NCI-H1930 (cell line): ENCODE measurements at places on chromosomes 5 and 9.

DNA sequence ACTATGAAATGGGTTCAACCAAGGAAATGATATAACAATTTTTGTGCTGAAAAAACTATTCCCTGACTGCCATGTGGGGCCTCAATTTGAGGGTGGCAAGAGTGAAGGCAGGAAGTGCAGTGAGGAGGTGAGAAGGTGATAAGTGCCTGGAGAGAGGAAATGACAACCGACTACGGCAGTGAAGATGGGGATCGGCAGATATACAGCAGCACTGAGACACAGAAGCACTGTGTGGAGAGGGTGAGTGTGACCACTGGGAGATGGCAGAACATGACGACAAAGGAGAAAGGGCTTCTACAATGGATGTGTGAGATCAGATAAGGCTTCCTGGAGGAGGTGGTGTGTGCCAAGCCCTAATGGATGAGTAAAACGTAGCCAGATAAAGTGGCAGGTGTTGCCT is 271.8 kb downstream of the TRIM32 start:
- no peak for DNase-seq

GRCh38 chr9:90966480-90967144 is 165.0 kb downstream of the SYK start:
- no peak for DNase-seq

GRCh38 chr9:109305801-109306200 is 15.1 kb downstream of the EPB41L4B start:
- DNase-seq: no peak

GRCh38 chr5:116566251-116566650 is 8.4 kb downstream of the SEMA6A start:
- DNase-seq: no peak

DNA sequence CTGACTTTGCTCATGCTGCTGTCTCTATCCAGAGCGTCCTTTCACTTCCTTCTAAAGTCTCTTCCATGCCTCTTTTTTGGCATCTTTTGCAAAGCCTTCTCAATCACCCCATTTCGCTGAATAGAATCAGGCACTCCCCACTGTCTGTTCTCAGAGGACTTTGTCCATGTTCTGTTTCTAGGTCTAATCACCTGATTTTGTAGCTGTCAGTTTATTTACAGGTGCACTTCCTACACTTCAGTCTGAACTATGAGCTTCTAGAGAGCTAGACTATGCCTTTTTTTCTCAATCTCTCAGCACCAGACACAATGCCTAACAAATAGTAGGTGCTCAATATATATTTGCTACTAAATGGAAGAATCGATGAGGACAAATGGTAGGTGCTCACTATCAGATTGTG is 29.9 kb downstream of the TLR4 start:
- DNase-seq: no peak

DNA sequence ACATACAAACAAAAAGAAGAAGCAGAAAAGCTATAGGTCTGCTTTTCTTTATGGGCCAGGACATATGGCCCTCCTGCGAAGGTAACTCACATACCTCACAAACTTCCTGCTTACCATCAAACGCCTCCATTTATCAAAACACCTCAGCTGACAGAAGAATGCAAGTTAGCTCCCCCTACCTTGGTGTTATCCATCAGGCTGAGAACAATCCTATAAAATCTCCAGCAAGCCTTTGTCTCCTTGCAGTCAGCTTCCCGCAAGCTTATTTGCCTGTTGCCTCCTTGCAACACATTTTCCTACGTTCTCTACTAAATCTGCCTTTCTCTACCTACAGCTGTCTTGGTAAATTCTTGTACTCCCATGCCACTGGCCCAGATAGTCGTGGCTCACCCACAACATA is 22.7 kb upstream of the PCA3 start:
- no peak for DNase-seq

DNA sequence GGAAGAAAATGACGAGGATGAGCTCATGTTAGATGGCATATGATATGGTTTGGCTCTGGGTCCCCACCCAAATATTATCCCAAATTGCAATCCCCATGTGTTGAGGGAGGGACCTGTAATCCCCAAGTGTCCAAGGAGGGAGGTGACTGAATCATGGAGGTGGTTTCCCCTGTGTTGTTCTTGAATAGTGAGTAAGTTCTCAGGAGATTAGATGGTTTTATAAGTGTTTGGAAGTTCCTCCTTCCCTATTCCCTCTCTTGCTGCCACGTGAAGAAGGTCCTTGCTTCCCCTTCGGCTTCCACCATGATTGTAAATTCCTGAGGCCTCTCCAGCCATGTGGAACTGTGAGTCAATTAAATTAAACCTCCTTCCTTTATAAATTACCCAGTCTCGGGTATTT is 10.1 kb downstream of the EDIL3 start:
- no peak for DNase-seq

DNA sequence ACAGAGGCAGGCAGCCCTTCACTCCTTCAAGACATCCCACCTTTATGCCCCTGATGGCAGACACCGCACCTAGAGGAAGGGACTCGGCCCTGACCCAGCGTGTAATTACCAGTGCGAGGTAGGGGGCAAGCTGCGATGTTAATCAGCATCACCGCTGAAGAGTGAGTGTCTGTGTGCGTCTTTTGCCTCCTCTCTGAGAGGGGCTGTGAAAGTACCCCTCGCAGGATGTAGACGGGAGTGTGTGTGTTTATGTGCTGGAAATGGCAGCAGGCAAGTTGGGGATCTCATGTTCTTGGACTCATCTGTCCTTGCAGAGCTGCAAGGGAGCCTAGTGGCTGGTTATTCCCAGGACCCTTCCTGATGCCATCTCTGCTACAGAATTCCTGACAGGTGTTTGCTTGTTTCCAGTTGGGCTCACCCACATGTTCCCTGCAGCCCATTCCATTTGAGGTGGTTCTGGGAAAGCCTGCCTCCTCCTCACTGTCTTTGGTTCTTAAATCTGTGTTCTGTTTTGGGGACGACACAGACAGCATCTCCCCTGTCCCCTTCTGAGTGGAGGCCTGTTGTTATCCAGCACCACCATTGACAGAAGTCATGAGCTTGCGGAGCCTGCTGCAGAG is 70.5 kb downstream of the ZNF618 start:
- DNase-seq: no peak

- DNase-seq: no peak
Measured at GRCh38 chr9:18743421-18743820, 269.5 kb downstream of the ADAMTSL1 start.

- no peak for DNase-seq
Measured at GRCh38 chr9:93321220-93321610, 130.3 kb upstream of the FAM120A start.

DNA sequence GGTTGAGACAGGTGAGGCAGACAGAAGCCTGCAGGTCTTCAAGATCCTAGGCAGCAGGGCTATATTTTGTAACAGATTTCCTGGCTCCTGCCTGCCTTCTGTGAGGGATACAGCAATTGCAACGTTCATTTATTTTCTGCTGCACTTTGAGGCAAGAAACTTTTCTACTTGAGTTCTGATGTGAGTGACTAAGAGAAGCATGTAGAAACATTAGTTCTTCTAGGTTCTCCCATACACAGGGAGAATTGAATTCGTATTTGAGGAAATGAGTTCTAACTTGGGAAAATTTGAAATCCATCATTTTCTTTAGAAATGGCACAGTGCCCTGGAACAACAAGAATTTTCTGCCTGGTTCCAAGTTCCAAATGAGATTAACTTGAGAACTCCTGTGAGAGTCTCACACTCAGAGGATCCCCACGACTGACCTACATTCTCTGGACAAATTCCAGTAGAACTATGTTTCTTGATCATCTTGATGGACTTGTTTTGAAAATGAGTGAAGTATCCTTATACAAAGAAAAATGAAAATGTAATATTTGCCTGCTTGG is 15.0 kb downstream of the MAMDC2 start:
- DNase-seq: no peak

GRCh38 chr9:859251-859650 is 17.8 kb downstream of the DMRT1 start:
- no peak for DNase-seq

GRCh38 chr5:78221964-78222451 is 72.5 kb downstream of the AP3B1 start:
- DNase-seq: no peak

DNA sequence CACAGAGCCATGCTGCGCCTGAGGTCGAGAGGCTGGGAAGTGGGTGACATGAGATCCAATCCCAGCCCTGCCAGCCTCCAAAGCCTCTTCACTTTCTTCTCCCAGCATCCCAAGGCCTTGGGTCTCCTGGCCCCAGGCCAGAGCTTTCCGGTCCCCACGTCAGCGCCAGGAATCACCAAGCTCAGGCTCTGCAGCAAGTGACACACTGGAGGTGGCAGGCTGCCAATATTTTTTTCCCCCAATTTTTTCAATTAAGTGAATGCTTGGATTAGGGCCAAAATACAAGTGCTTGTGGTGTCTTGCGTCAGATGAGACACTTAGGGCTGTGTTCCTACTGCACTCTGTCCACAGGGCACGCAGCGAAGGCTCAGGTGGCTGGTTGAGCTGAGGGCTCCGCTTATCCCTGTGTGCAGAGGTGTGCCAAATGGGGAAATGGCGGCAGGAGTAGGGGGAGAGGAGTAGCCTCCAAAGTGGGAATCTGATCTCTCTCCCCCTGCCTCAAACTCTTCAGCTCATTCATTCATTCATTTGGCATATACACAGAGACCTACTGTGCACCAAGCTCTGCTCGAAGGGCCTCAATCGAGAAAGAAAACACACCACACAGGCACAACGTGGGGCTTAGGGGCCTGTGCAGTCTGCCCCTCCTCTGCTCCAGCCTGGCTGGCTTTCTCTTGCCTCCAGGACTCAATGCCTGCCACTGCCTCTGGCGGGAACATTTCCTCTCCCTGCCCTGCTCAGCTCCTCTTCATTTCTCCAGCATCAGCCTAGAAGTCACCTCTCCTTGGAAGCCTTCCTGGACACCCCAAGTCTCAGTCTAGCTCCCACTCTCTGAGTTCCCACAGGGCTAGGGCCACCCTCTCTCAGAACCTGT is 16.6 kb downstream of the SH3PXD2B start:
- DNase-seq: no peak

DNA sequence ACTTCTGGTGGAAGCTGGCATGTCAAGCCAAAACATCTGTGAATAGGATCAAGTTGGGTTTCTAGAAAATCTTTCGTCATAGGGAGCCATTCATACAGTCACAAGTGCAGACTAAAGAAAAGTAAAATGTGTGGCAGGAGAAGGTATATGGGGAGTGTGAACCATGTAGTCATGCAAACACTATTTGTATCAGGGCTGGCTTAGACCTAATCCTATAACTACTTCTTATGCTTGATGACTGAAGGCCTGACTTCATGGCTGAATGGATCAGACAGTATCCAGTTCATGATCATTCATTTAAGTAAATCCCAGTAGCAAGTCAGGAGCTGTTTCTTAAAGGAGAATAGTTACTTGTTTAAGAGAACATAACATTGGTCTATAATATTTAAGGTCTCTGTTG is 63.8 kb upstream of the DAPK1 start:
- DNase-seq: no peak

- peak; percentile 95 for DNase-seq
Measured at GRCh38 chr9:108271646-108272348, 584.0 kb downstream of the ACTL7B start.

- no peak for DNase-seq
Measured at GRCh38 chr5:161230221-161230620, 316.3 kb downstream of the GABRB2 start.

- DNase-seq: no peak
Measured at GRCh38 chr9:84781458-84781857, 111.9 kb downstream of the NTRK2 start.

GRCh38 chr5:138466125-138466899 is 1.0 kb downstream of the EGR1 start:
- no peak for DNase-seq
